ENCODE measurements at places on chromosomes 3 and 15.

GRCh38 chr3:126167566-126167965, 12.8 kb downstream of the ALDH1L1 start:
- no peak for DNase-seq

DNA sequence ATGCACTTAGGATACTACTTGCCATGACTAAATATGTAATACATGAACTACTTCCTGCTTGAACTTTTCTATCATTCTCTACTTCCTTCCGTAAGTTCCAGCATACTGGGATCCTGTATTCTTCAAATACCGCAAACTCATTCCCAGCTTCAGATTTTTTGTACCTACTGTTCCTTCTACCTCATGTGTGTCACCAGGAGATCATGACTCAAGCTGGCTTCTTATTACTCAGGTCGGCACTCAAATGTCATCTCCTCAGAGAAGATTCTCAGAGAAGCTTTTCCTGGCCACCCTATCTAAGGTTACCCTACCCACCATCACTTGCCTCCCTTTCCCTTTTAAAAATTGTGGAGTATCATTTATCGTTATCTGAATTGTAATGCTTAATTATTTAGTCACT, 66.7 kb downstream of the RFX7 start:
- DNase-seq, result no peak

- no peak for DNase-seq
These were observed 124.1 kb downstream of the GADL1 start for GRCh38 chr3:30770387-30770786.

DNA sequence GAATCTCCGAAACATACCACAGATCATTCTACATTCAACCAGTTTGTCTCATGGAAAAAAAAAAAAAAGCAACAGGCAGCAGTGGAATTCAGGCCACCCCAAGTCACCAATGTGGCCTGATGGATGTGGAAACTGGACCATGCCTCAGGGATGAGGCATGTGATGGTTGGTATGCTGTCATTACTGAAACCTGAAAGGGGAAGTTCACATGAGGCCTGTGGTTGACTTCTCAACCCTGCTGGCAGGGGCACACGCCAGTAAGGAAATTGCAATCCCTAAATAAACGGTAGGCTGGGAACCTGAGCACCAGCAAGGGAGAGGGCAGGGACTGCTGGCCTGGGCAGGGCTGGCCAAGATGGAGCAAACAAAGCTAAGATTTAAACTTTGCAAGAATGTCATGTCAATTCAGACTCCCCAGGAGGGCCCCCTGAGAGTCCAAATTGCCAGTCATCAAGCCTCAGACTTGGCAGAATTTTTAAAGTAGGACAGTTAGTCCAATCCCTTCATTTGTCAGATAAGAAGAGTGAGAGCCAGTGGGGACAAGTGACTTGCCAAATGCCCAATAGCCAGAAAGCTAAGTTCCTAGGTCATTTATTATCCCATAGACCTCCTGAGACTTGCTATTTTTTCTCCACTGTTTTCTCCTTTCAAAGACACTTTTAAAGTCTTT, 310.4 kb downstream of the ERC2 start:
- no peak for DNase-seq

GRCh38 chr3:49461443-49462171, 8.5 kb upstream of the DAG1 start:
- no peak for DNase-seq

DNA sequence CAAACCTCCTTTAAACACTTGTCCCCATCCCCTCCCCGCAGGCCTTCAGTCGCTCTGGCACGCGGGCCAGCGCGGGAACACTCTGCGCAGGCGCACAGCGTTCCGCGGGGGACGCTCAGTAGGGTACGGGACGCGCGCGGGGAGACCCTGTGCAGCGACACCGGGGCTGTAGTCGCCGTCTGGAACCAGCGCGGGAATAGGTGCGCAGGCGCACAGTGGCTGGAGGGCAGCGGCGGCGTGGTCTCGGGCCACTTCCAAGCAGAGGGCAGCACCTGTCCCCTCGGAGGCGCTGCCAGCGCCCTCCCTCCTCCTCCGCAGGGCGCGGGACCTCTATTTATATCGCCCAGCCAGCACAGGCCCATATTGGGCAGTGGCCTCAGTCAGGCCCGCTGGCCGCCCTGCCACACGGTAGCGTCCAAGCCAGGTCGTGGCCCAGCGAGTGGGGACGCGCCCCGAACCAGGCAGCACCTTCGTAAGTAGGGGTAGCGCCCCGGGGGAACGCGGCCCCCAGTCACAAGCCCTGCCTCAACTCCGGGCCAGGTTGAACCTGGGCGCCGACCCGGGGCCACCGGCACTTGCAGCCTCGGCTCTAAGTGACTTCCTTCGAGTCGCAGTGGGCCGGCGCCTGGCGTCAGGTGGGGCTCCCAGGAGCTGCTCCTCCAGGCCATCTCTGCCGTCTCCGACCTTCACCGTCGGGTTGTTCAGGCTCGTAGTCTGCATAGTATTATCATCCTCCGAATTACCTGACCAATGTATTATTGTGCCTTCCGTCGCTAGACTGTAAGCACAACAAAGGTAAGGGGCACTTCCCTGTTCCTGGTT, at the start of gene KBTBD12:
KBTBD12 (plus strand) TSS at position 118 of the 822 bp plus-strand sequence. CDS start 7,830 bp downstream, outside the sequence.
- no peak for DNase-seq

DNA sequence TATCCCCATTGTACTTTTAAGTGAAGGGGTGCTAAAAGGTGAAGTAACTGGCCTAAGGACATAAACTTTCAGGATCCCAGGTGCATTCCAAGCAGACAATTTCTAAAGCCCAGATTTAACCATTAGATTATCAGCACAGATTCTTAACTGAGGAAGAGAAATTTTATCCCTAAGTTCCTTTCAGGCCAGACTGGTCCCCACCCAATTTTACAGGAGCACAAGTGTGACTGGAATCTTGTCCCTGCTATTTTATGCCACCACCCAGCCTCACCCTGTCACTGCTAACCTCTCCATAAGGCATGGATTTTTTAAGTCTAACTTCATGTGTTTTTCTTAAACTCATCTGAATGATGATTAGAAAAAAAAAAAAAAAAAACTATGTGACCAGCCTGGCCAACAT, 37.1 kb upstream of the ATP1B3 start:
- DNase-seq, result no peak

DNA sequence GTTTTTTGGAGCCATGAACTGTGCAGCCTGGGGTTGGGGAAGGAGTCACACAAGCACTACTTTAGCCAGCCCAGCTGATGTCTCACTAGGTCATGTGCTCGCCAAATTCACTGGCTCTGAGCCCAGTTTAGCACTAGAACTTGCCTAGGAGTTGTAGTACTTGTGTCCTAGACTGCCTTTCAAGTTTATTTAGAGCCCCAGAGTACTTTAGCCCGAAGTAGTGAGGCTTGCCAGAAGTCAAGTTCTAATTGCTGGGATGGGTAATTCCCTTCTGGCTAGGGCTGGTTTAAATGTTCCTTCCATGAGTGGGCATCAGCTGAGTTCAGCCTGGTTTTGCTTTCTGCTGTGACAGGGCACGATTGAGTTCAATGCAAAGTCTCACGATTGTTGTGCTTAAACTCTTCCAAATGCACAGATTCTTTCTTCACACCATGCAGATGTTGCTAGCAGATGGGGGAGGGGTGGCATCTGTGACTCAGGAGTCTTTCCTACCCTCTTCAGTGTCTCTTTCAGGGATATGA, 228.2 kb upstream of the ZPLD1 start:
- no peak for DNase-seq

DNA sequence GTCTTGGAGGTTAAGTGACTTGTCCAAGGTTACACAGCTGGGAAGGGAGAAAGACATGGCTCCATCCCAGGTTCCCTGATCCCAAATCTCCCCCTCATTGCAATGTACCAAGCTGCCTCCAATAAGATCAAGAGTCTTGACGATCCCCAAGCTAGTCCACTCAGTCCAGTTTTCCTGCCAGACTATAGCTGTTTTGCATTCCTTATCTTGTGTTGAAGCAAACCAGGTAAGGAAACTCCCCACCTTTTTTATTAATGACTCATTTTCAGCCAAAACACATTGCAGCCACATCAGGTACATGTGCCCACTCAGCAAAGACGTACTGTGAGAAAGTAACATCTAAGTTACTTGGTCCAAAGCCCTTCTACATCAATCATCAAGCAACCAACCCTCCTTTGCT, 41.9 kb downstream of the LIPC start:
- DNase-seq, result no peak

Data from stimulated activated CD8-positive, alpha-beta memory T cell treated with anti-CD3 and anti-CD28 coated beads, Interleukin-7, amount 100 ng/mL, for 1 hour (primary cell).